CD4-positive, alpha-beta T cell treated with Interleukin-17A for 1 hour (primary cell): ENCODE measurements at places on chromosomes 1 and 21.
A peak's percentile ranks its signal among the peaks of the same experiment; 100 is the strongest.

DNA sequence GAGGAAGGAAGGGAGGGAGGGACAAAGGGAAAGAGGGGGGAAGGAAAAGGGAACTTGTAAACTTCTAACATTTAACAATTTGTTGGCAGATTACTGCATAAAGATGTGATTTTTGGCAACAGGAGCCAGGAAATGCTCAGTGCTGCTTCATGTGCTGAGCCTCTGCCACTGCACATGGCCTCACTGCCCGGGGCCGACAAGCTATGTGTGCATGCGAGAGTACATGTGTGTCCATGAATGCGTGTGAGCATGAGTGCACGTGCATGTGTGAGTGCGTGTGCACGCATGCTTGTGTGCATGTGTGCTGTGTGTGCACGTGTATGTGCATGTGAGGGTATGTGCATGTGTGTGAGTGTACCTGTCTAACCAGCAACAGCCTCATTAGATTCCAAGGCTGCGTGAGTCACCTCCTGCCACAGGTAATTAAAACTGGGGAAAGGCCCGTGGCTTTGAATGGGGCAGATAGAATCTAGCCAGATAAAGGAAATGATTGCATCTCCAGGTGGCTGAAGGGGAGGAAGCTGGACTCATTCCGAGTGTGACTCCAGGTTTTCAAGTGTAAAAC is 41.4 kb upstream of the TSPEAR start:
- no peak for DNase-seq

- peak; percentile 39 for DNase-seq
Measured at GRCh38 chr1:8423269-8423691, 105.4 kb downstream of the SLC45A1 start.

- no peak for DNase-seq
Measured at GRCh38 chr1:180310095-180310494, 80.0 kb downstream of the LHX4 start.

DNA sequence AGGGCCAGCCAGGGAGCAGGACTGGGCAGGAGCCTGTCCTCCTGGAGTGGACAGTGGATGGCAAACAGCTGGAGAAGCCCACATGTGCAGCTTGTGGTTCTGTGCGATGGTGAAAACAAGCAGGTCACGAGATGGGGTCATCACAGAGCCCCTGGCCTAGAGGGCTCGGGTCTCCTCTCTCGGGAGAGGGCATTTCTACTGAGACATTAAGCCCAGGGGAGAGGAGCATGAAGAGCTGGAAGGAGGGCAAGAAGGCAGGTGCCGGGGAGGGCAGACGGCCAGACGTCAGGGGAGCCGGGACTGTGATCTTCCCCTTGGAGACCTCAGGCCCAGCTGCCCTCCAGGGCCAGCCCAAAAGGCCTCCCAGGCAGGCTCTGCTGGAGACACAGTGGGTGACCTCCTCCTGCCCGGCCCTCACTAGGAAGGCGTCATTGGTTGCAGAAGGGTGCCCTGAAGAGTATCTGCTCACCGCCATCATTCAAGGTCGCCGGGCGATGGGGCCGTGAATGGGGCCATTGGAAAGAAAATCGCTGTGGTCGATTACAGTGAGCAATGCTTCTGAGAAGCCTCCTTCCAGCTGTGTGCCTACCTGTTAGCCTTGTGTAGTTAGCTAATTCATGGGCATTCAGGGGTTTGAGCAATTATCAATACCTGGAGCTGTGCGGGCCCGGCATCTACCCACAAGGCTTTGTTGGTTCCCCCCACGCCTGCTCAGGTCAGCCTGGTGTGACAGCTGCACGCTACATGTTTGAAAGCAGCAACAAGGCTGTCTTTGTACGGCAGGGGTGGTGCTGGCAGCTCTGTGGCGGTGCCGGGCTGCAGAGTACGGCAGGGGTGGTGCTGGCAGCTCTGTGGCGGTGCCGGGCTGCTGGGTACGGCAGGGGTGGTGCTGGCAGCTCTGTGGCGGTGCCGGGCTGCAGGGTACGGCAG is 72.3 kb upstream of the ACTRT2 start:
- no peak for DNase-seq

- DNase-seq: no peak
Measured at GRCh38 chr1:239843541-239843940, 248.1 kb upstream of the FMN2 start.

- DNase-seq: no peak
Measured at GRCh38 chr1:207302618-207303393, 18.7 kb upstream of the CD55 start.

DNA sequence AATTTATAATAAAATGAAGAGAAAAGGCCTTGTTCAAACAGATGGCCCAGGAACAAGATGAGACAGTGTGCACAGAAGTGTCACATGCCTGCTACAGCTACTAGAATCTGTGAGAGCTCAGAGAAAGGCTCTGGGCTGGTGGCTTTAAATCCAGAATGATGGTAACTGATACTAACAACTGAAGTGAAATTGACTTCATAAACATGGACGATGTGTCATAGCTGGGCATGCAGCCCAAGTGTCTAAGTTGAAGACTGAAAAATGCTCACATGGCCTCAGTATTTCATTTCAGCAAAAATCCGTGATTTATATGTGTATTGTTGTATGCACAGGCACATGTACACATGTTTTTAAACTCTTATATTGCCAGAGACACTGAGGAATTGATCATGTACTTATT is 208.3 kb upstream of the RUNX1 start:
- no peak for DNase-seq

- no peak for DNase-seq
Measured at GRCh38 chr1:178238722-178239510, 145.0 kb downstream of the RASAL2 start.

GRCh38 chr1:217153361-217153760 is 430.1 kb upstream of the ESRRG start:
- DNase-seq: no peak

DNA sequence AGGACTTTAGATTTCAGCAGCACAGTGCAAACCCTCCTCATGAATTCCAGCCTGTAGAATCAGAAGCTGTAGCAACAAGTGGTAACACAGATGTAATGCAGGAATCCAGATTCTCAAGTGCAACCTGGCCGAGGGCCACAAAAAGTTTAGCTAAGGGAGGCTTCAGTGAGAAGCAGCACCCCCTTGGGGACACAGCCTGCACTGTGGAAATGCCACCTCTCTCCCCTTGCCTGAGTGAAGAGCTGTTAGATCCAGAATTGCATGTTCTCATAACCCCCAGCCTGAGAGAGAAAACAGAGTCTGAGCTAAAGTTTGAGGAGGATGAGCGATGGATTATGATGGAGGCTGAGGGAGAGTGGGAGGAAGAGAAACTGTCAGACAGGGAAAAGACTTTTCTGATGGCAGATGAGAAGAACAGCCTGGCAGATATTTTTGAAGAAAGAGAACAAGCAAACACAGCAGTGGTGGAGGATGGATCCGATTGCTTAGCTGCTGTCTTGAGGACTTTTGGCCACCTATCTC is 80.5 kb upstream of the BMP8A start:
- DNase-seq: peak; percentile 65

GRCh38 chr1:69221524-69221923 is 346.2 kb upstream of the LRRC7 start:
- no peak for DNase-seq
